ENCODE measurements at places on chromosomes 7 and 10.

GRCh38 chr7:144037414-144038035 lies 11.2 kb upstream of the OR2A5 start:
- no peak for DNase-seq

DNA sequence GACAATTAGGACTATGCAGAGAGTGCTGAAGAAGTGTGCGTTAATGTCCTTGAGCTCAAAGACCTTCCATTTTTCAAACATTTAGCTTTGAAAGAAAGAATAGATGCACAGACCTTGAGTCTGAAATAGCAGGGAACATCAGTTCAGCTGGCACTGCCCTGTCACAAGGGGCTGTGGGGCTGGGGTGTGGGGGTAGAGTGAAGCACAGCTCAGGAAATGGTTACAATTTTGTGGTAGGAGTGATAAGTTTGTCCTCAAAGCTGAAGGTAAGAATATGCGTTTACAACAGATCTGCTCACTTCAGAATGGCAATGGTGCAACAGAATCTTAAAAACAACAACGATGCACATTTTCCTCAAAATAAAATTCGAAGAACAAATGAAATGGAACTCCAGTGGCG lies 33.6 kb downstream of the SMKR1 start:
- no peak for DNase-seq

DNA sequence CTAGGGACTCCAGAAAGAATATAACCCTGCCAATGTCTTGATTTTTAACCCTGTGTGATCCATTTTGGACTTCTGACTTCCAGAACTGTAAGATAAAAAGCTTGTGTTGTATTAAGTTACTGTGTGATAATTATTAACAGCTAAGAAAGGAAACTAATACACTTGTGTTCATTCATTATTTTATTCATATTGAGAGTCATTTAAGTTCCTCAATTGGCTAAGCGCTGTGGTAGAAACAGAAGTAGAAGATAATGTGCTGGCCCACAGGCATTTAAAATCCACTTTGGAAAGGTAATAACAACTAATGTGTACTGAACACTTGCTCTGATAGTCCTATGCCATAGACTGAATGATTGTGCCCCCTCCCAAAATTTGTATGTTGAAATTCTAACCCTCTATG lies 471.7 kb upstream of the GHITM start:
- no peak for DNase-seq

- no peak for DNase-seq
Measured at GRCh38 chr7:156781972-156782371, 111.0 kb downstream of the LMBR1 start.

DNA sequence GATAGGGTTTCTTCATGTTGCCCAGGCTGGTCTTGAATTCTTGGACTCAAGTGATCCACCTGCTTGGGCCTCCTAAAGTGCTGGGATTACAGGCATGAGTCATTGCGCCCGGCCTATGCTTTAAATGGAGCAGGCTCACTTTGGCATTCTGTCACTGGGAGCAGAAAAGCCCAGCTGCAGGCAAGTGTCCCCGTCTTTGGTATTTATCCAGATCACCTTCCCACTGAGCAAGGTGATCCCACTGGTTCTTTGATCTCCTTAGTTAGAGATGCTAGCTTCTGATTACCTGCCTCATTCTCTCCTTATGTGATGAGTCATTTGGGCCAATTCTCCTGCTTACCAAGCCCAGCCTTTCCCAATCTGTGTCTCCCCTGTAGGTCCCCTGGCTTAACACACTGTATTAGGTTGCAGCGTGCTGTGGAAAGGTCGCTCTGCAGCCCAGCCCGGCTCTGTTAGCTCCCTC lies 39.3 kb downstream of the SPDYE5 start:
- DNase-seq: no peak

DNA sequence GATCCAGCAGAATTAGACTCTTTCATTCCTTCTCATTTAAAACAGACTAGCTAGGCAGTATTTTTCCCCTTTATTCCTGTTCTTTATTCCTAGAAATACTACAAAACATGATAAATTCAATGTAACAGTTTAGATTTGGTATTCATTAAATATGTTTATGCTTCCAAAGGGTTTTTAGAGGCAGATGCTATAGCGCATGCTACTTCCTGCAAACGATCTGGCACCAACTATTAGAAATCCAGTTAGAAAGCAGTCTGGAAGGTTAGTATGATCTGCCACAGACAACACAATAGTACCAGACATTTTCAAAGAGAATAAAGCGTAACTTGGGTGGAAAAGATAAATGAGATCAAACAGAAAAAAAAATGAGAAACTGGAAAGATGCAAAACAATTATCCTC lies 63.5 kb upstream of the PTN start:
- DNase-seq: no peak

GRCh38 chr7:64098-64915 lies 128.1 kb upstream of the FAM20C start:
- DNase-seq: no peak

GRCh38 chr7:22074897-22075296 lies 129.2 kb upstream of the CDCA7L start:
- DNase-seq: no peak

- no peak for DNase-seq
Measured at GRCh38 chr10:58473976-58474375, 38.7 kb upstream of the BICC1 start.

DNA sequence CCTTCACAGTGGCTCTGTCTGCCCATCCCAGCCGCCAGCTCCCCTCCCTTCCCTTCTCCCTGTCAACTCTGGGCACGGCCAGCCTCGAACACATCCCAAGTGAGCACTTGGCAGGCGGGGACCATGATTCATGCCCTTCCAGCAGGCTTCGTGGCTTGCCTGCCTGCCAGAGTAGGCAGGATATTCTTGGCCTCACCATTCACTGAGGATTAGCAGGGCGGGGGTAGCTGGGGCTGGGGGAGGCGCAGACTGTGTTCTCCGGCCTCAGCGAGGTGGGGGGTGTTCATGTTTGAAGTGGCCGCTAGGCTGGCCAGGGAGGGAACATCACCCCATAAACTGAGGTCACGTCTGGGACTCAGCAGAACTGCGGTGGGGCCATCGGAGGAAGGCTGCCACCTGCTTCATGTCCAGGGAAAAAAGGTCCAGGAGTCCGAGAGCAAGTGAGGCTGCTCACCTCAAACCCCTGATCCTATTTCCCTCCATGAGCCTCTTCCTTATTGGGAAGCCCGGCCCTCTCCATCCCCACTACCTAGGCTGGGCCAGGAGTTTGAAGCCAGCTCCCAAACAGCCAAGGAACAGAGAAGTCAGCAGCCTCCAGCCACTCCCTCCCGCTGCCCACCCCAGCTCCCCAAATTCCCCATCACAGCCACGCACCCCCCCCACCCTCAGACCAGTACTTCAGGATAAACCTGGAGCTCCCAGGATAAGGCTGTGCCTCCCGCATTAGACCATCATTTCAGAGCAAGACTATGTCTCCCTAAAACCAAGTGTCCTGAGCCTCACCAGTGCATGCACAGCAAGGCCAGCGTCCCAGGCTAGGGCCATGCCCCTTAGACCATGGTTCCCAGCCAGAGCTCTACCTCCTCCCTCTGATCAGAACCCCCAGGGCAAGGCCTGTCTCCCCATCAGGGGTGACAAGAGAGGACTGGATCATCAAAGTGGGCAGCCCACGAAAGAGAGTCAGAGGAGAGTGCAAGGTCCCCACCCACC lies 42.8 kb upstream of the RABGEF1 start:
- no peak for DNase-seq

DNA sequence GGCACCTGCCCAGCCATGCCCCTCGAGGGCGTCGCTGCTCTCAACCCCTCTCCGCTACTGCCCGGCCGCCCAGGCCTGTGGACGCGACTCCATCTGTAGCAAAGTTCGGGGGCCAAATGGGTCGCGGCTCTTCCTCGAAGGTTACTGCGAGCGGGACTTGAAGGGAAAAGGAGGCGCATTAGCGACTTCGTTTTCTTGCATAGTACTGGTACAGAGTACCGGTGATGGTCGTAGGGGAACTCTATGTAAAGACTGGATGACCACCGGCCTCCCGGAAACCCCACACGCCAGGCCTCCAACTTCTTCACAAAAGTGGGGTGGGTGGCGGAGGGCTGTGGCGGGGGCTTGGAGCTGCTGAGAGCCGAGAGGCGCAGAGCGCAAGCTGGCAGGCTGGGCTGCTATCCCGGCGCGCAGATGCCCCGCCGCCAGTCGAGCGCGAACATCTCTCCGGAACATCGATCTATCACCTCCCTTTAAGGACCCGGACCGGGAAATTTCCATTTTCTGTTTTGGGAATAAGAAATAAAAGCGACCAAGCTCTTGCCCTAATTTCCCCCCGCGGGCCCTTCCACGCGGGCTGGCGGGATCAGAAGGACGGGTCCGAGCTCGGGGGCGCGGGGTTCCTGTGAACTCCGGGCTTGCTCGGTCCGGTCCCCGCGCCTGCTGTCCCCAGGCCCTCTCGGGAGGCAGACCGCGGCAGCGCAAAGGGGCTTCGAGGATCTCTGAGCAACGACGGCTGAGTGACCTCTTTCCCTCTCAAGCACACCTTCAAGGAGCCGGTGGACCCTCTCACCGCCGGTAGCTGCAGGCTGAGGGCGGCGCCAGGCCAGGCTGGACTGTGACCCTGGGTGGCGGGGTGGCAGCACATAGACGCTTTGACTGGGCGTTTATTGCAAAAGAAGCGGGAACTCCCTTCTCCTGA lies 12.2 kb upstream of the FEZF1 start:
- no peak for DNase-seq

GRCh38 chr10:69232736-69233480 lies 12.8 kb downstream of the HKDC1 start:
- DNase-seq: no peak

DNA sequence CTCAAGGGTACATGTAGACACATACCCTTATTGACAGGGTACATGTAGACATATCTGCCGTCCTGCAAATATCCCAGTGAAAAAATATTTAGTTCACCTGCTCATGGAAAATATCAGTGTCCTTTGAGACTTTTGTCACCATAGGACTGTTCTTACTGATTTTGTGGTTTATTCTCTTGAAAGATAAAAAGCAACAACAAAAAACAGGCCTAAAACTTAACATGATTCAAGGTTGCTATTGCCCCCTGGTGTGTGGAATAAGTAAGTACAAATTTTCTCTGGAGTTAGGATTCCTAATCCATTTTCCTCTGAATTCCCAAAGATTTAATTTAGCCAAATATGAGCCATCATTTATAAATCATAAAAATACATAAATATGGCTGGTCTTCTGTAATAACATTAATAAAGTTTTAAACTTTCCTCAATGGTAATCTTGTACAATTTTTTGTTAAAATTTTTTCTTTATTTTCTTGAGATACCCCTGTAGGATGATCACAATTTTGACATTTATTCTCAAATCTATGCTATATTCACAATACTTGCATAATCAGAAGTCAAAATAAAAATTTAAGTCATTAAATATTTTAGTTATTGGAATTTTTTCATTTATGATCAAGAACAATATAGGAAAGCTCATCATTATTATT lies 741.4 kb upstream of the POT1 start:
- no peak for DNase-seq

DNA sequence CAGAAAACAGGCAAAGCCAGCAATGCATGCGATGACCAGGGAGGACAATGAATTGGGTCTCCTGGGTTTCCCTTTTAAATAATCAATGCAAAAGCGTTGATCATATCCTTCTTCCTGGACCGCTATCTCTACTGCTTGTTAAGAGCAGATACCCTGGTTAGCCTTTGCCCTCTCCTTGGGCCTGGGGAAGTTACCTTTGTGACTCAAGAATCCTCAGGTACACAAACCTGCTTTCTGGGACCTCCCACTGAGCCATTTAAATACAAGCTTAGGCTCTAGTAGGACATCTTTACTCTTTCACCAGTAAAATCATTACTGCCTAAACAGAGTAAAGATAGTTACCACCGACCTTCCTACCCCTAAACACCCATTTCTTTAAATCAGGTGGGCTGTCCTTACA lies 173.9 kb downstream of the WNT2 start:
- no peak for DNase-seq

- no peak for DNase-seq
Measured at GRCh38 chr10:20034732-20035131, 218.5 kb downstream of the PLXDC2 start.

GRCh38 chr7:120554960-120555571 lies 282.1 kb downstream of the KCND2 start:
- no peak for DNase-seq

GRCh38 chr7:75072981-75073283 lies 670 bp downstream of the RCC1L start:
- DNase-seq: no peak

GRCh38 chr10:95513941-95514392 lies 47.2 kb downstream of the SORBS1 start:
- DNase-seq: no peak

- DNase-seq: no peak
Measured at GRCh38 chr10:47164800-47165128, 135.2 kb upstream of the GDF10 start.

GRCh38 chr7:29588212-29588611 lies 24.6 kb downstream of the PRR15 start:
- no peak for DNase-seq

GRCh38 chr7:145848691-145849090 lies 267.9 kb upstream of the CNTNAP2 start:
- DNase-seq: no peak

DNA sequence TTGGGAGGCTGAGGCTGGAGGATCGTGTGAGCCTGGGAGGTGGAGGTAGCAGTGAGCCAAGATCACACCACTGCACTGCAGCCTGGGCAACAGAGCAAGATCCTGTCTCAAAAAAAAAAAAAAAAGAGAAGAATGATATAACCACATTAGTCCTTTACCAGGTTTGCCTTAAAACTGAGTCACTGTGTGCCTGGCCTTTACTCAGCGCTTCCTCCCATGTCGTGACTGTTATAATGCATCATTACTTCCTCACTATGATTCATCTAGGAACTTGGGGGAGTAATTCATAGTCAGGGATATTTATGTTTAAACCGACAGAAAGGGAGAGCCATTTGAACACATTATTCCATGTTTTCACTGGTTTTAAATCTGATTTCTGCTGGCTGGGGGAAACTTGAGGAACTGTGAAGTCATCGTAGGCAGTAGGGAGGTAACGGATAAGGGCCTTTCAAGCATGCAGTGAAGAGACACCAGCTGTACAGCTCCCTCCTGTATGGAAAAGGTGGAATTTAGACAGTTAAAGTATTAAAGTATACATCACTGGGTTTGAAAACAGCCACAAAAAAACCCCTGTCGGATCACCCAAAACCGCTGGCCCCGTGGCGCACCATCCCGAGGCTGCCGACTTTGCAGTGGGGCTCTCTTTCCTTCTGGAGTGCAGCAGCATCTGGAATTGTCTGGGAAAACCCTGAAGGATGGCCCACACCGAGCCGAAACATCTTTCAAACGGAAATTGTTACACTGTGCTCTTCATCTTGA lies 119.8 kb downstream of the NKX6-2 start:
- DNase-seq: no peak

DNA sequence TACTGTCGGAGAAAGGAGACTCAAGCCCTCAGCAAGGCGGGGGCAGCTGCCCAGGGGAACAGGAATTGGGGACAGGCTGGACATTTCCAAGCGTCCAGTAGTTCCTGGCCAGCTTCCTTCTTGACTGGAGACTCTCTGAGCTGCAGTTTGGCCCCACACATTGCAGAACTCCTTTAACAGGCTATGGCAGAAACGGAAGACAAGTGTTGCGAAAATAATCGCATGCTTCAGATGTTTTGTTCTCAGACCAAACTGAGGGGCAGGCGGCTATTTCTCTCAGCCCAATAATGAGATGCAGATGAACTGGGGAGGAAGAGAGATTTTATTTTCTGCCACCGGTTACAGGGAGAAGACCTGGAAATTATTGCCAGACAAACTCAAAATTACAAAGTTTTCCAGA lies 88.0 kb upstream of the PFKP start:
- DNase-seq: no peak

- DNase-seq: peak; percentile 13
Measured at GRCh38 chr7:129169171-129169671, 19.2 kb upstream of the SMO start.

- no peak for DNase-seq
Measured at GRCh38 chr10:12077580-12078180, 8.9 kb downstream of the DHTKD1 start.
